CD4-positive, alpha-beta T cell treated with Interleukin-21 for 1 hour (primary cell): ENCODE measurements at places on chromosomes 11 and 22.

GRCh38 chr11:91536366-91536765 is 688.3 kb upstream of the FAT3 start:
- DNase-seq, result no peak

- DNase-seq, result no peak
Measured at GRCh38 chr11:8640267-8640906, 42.1 kb downstream of the TRIM66 start.

DNA sequence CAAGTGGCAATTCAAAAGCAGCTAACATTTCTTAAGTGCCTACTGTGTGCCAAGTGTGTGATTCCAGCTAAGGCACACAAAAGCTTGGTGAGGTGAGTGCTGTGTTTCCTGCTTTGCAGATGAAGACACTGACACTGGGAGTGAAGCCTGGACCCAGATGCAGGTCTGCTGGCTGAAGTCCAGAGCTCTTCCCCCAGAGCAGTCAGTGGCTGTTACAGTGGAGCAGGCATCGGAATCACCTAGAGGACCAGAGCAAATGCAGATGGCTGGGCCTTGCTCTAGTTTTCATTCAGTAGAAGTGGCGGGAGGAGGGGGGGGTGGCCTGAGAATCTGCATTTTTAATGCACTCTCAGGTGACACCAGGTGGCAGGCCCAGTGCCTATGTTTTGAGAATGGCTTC is 342.3 kb downstream of the CADM1 start:
- no peak for DNase-seq

DNA sequence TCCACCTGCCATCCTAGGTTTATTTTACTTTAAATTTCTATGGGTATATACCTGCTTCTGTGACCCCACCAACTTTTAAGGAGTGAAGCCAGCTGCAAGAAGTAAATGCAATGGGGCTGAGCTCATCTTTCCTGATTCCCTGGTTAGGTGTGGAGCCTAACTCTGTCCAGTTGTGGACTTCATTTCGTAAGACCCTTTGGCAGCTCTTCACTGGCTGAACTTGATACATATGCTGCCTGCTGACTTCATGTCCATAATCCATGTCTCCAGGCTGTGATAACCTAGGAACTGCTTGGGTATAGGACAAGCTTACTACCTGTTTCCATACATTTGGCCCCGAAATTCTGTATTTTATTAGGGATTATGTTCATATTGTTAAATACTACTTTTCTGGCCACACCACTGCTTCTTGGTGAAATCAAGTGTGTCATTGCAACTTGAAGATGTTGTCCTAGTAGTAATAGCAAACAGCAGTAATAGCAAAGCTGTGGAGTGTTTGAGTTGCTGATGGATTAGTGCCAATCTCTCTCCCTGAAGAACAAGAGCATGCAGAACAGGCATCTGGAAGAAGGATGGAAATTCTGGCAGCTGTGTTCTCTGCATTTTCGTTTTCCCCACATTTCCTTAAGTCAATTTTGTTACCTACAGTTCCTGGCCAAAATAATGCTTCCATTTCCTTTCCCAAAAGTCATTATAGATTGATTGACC is 31.2 kb downstream of the LDLRAD3 start:
- no peak for DNase-seq

DNA sequence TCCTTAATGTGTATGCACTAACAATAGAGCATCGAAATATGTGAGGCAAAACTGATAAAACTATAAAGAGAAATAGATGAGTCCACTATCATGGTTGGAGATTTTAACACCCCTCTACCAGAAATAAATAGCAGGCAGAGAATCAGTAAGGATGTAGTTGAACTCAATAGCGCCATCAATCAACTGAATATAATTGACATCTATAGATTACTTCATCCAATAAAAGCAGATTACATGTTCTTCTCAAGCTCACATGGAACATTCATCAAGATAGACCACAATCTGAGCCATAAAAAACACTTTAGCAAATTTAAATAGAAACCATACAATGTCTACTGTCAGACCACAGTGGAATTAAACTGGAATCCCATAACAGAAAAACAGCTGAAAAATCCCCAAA is 46.9 kb upstream of the NUP160 start:
- no peak for DNase-seq

DNA sequence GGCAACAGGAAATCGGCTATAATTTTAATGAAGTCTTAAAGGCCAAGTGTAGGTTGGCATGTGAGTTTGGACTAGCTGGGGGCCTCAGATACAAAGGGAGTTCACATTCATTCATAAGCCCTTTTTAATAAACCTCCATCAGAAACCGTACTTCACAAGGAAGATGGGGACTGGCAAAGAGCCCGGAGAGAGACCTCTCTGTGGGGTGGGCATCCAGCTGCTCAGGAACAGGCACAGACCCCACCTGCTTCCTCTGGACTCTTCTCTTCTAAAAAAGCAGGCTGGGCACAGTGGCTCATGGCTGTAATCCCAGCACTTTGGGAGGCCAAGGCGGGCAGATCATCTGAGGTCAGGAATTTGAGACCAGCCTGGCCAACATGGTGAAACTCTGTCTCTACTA is 3.9 kb upstream of the ARFGAP3 start:
- DNase-seq, result no peak

- no peak for DNase-seq
Measured at GRCh38 chr11:116716621-116717020, 56.2 kb downstream of the BUD13 start.

DNA sequence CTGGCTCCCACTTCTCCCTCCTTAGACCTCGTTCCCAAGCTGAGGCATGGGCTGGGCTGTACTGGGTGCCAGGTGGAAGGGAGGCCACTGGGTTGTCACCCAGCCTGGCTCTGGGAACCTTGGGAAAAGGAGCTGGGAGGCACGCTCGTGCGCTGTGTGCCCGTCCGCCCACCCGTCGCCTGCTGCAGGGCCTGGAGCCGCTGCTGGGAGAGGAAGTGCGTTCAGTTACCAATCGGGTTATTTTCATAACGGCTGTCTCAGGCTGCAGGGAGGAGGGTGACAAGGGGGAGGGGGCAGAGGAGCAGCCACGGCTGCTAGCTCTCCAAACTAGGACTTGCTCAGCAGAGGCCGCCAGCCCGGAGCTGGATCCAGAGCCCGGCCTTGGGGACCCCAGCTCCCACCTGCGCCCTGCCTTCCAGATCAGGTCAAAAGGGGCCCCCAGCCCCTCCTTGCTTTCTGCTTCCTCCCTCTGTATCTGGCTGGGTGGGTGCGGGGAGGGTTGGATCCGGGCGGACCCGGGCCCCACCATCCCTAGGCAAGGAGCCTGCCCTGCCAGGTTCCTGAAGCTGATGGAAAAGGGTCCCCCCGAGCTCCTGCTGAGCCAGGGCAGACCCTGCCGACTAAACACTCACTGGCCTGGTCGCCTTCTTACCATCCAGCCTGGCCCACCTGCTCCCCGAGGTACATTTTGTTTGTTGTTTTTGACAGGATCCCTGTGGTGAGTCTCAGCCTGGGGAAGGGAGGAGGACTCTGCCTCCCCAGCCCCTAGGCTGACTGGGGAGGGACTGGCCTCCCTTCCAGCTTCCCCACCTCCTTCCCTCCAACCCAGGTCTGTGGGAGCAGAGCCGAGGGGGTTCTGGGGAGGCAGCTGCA is 14.3 kb downstream of the DGKZ start:
- peak; percentile 66 for DNase-seq

- no peak for DNase-seq
Measured at GRCh38 chr11:22521226-22521625, 104.4 kb downstream of the FANCF start.

GRCh38 chr11:79525257-79525656 is 84.4 kb upstream of the TENM4 start:
- no peak for DNase-seq
